Ascending aorta (tissue), 2 donors: ENCODE measurements at places on chromosomes 3 and 15.
A peak's percentile ranks its signal among the peaks of the same experiment; 100 is the strongest.

DNA sequence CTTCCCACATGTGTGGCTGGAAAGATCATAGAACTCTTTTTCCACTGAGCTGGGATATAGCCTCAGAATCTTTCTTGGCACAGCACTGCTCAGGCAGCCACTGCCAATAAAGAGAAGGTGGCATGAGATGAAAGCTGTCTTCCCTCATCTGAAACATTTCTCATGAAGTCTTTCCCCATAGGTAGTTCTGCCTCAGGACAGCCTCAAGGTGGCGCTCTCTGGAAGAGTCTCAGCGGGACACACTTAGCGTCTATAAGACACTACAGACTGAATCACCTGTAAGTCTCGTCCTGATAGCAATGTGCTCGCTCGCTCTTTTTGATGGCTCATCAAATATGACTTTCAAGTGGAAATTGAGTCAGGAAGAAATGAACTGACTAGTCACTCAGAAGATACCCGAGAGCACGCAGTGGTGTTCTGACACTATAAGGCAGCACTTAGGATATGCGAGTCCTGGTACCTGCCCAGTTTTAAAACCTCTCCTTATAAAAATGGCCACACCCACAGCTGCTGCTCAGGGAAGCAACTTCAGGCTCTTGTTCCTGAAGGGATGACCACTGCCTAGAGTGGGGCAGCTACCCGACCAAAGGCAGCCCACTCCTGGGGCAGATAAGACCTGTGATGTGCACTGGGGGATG, 269.5 kb downstream of the SUCLG2 start:
- DNase-seq: no peak

- DNase-seq: no peak
These were observed 3.2 kb upstream of the SIAH2 start for GRCh38 chr3:150765949-150766720.

- DNase-seq: no peak
These were observed 87.2 kb downstream of the HMG20A start for GRCh38 chr15:77507911-77508310.

DNA sequence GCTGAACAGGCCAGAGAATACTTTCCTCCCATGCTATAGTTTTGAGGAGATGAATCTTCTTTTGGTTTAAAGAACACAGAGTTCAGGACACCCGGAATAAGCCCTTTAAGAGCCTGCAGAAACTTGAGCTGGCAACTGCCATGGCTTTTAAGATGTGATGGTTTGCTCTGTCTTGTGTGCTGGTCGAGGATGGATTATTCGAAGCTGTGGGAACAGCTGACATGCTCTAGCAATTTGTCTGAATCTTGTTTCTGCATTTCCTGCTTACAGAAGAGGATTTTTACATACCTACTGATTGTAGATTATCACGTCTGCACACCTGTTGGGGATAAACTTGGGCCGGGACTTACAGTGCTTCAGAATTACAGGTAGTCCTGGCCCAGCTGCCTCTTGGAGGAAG, 396.9 kb downstream of the LRTM1 start:
- DNase-seq: no peak

DNA sequence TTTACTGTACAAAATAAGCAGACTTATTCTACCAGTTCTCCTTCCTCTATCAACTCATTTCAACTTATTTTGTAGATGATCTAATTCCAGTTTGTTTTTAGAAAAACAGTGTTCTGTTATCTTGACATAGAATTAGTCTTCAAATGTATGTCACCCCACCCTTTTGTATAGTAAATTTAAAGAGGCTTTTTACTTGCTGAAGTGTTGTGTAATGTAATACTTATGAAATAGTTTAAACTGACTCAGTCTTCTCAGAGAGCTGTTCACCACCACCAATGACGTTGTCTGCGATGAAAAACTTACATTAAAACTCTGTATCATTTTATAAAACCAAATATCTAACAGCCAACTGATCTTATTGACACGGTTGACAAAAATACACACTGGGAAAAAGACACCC, 82.9 kb downstream of the RAP2B start:
- no peak for DNase-seq

- DNase-seq: no peak
These were observed 17.2 kb downstream of the CASR start for GRCh38 chr3:122200661-122201060.

- DNase-seq: peak; percentile 80
These were observed 270.8 kb downstream of the UACA start for GRCh38 chr15:70492240-70493177.

GRCh38 chr3:111351334-111351733, 190.7 kb upstream of the CD96 start:
- no peak for DNase-seq

DNA sequence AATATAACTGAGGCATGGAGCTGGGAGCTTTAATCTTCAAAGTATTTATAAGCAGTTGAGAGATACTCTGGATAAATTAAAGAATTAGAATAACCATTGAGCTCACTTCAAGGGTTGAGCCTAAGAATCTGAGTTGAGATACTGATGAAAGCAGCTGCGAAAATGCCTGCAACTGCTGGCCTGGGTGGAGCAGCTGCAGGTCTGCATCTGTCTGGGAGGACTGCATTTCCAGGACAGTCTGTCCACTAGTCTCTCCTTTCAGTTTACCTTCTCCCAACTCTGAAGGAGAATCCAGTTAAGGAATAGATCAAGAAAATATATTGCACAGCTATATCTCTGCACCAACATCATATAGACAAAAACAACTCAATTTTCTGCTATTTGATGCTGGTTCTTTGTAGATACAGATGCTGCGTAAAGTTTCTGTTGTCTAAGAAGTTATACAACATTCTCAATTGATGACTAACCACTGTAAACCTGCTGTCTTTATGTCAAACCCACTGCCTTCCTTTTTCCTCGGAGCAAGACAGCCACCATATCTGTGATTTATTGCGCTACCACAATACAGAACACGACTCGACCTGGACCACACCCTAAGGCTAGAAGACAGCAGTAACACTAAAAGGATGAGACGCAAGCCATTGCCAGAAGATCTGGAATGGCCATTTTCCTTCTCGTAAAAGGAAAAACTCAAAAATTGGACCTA, 245.1 kb downstream of the MAGI1 start:
- no peak for DNase-seq

DNA sequence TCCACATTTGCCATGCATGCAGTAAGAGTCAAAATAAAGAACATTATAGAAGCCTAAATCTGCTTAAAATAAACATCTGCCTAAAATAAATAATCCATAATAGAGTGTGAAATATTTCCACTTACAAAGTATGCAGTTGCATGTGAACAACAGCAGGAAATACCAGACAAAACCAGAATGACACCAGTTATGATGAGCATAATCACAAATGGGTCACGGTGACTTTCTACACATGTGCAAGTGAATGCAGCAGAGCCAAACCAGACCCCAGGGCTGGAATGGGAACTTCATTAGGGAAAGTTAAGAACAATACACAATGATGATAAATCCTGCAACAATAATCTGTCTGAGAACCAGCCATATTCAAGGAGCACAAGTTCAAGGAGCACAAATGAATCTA, 615.5 kb downstream of the ROBO2 start:
- no peak for DNase-seq

- DNase-seq: no peak
These were observed 11.0 kb downstream of the FGD5 start for GRCh38 chr3:14829811-14830210.

DNA sequence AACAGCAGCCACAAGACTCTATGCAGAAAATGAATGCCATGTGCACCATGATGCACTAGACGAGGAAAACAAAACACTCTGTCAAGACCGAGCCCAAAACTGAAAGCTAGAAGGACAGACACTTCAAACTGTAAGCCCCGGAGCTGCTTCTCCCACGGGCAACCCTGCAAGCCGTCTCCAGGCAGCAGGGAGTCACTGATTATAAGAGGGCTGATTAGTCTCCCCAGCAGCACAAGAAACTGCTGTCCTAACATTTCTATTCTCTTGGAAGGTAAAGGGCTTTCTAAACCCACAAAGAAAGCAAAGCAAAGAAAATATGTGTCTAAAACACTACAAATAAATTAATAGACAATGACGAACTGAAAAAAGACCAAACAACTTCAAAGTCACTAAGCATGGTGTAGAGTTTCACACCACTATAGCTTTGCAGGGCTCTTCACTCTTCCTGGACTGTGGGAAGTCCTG, 15.5 kb downstream of the TBC1D2B start:
- DNase-seq: no peak

DNA sequence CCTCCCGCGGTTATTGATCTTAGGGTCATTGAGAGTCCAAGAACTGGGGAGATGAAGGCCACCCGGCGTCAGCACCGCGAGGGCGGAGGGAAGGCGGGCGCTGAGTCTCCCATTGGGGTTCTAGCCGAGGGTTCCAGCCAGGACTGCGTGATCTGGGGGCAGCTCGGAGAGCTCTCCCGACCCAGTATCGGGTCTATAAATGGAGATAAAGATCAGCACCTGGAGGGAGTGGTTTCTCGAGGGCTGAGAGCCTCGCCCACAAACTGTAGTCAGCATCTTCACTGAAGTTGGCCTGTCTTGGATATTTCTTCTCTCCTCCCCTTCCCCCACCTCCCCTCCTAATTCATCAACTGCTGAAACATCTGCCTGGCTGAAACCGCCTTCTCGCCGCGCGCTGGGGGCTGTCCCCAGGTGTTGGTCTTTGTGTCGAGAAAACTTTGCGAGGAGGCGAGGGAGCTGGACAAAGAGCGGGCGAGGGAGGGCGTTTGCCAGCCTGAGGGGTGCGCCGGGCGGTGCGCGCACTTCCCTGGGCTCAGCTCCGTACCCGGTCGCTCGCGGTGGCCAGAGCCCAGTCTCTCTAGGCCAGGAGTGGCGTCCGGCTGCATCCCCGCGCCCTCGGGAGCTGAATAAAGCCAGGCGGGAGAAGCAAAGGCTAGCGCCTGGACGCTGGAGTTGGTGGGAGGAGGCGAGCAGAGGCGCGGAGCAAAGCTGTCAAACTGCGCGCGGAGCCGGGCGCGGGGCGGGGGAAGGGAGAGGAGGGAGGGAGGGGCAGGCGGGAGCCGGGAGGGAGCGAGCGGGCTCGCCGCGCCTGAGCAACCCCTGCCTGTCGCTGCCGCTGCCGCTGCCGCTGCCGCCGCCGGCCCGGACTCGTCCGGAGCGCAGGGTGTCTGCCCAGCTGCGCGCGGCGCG, at the start of gene ST8SIA2:
ST8SIA2 (plus strand) TSS at position 811 of the 909 bp plus-strand sequence. CDS start 184 bp downstream, outside the sequence.
- no peak for DNase-seq

GRCh38 chr3:2525968-2526367, 427.3 kb downstream of the CNTN4 start:
- no peak for DNase-seq

DNA sequence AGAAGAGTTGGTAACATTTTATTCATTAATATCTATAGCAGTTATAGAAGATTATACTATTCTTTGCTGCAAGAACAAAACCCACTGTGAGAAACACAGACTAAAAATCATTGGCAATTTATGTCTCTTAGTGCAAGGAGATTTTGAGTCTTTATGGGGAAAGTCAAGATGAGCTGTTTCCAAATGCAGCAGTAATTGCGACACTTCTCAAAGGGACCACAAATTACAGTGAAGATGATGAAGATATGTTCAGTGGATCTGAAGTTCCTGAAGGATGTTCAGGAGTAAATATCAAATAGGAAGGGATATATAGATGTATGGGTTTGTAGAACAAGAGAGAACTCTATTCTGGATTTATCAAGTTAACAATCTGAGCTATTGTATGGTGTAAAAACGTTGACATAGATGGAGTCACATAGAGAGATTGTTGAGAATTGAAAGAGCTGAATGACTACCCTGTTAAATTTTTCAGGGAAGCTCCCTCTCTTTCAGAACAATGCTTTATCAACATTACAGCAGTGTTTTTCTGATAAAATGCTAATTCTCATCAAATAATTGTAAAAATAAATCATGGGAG, 71.8 kb downstream of the DTWD1 start:
- DNase-seq: no peak

GRCh38 chr15:25508369-25509002, 69.7 kb upstream of the UBE3A start:
- DNase-seq: no peak

- DNase-seq: no peak
These were observed 601.0 kb upstream of the SGO1 start for GRCh38 chr3:20787005-20787404.

DNA sequence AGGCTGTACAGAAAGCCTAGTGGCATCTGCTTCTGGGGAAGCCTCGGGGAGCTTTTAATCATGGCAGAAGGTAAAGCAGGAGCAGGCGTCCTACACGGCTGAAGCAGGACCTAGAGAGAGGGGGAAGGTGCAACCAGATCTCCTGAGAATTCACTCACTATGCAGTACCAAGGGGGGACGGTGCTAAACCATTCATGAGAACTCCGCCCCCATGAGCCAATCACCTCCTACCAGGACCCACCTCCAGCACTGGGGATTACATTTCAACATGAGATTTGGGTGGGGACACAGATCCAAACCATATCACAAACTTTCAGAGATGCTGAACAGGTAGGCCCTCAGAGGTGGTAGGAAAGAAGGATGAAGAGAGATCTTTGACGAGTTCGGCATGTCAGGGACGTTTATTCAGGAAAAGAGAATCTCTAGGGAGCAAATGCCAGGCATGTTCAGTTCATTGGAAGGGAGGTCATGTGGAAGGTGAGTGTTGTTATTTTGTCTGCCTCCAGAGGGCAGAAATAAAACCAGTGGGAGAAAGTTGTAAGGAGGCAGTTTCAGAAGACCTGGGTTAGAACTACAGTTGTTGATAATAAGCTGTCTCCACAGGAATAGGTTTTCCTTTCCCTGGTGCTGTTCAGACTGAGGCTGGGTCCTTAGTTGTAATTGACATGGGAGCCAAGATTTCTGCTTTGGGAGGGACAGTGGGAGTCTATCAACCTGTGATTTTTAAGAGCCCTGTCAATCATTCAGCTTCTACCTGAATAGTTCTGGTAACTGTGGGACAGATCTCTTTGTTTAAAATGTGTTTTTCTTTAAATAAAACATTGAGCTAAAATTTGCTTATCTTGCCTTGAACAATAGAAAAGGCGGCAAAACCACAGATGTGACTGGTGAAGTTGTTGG, 4.3 kb upstream of the FNDC3B start:
- DNase-seq: no peak

- no peak for DNase-seq
These were observed 12.4 kb downstream of the PCYT1A start for GRCh38 chr3:196275126-196275525.

DNA sequence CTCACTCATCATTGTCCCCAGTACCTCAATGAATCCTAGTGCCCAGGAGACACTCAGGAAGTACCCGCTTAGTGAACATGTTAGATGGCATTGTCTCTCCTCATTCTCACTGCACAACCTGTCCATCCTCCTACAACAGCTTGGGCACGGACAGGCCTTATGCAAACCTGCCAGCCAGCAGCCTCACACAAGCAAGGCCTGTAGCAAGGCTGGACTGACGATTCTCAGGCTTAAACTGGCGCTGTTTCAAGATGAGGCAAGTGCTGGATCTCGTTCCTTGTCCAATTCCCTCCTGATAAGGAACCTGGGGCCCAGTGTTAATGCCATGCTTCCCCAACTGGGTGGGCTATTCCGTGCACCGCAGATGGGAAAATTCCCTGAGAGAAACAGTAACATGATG, 59.0 kb downstream of the CDCP1 start:
- DNase-seq: no peak

- DNase-seq: no peak
These were observed 16.3 kb downstream of the CACNA2D2 start for GRCh38 chr3:50487181-50487580.

- DNase-seq: peak; percentile 91
These were observed 625 bp upstream of the ELL3 start for GRCh38 chr15:43777267-43777914.
